Activated CD4-positive, alpha-beta T cell treated with anti-CD3 and anti-CD28 coated beads, Interleukin-2, amount 10 ng/mL, durations not matched to agents 7 days and 5 days (primary cell): ENCODE measurements at places on chromosomes 1 and 21. TPM values are rescaled to one million over a fixed set of nuclear protein-coding genes. Genes with fewer than 3 reads are reported as not detected.

The REN gene
- not detected for total RNA-seq

The WDR64 gene
- 0.22 TPM for total RNA-seq

- peak; percentile 30 for DNase-seq
Observed at GRCh38 chr1:149844101-149844500, 55.3 kb upstream of the BOLA1 start.

- DNase-seq = peak; percentile 65
Observed at GRCh38 chr1:109089242-109090015, 1.1 kb upstream of the TMEM167B start.

DNA sequence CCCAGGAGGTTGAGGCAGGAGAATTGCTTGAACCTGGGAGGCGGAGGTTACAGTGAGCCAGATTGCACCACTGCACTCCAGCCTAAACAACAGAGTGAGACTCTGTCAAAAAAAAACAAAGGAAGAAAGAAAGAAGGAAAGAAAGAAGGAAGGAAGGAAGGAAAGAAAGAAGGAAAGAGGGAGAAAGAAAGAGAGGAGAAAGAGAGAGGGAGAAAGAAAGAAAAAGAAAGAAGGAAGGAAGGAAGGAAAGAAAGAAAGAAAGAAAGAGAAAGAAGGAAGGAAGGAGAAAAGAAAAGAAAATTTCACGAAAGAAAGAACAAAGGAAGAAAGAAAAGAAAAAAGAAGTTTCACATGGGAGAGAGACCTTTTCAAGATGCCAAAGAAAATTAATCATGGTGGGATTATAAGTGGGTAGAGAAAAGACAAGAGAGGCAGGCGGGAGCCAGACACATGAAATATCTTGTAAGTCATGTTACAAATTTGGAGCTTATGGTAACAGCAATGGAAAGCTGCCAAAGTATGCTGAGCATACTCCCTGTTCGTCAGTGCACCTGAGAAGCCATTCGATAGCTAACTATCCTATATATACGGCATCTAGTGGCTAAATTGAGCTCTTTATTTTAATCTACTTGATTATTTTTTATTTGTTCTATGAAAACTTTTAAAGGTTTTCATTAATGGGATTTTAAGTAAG, 41.3 kb upstream of the TNFSF4 start:
- no peak for DNase-seq

DNA sequence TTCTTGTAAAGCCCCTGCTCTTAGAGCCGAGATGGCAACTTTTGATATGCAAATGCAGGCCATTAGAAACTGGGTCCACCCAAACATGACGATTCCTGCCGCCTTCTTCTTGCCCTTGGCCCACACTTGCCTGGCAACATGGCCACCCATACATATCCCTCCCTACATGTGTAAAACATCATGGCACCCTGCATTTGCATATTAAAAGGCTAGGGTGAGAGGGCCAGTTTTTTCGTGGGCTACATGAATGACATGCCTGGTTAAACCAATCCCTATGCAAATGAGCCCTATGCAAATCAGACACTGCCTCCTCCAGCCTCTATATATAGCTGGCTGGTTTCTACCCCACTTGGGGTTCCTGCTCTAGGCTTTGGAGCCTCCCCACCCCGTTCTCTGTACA, 18.8 kb downstream of the PLA2G2A start:
- DNase-seq = no peak

- DNase-seq = no peak
Observed at GRCh38 chr1:227312361-227313025, 5.8 kb downstream of the CDC42BPA start.

GRCh38 chr1:12141163-12141850, 25.5 kb upstream of the TNFRSF1B start:
- DNase-seq = no peak
